ENCODE measurements at places on chromosomes 16 and 17.

- no peak for DNase-seq
Measured at GRCh38 chr16:81651758-81652718, 127.1 kb upstream of the PLCG2 start.

- peak; percentile 94 for DNase-seq
Measured at GRCh38 chr16:84689111-84689510, 10.7 kb upstream of the USP10 start.

DNA sequence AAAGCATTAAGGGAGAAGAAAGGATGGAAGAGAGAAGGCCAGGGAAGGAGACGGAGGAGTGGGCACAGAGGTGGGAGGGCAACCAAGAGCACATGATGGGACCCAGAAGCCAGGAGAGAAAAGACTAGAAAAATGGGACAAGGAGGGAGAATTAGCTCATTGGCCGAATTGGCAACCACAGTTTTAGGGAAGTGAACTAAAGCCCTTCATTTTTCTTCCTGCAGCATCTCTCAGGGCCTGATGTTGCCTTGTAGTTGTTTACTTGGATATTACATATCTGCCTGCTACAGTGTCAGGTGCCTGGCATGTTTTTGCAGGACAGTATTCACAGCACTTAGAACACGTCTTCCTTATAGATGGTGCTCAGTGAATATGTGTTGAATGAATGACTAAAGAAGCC lies 19.0 kb downstream of the EMP2 start:
- DNase-seq: no peak

- DNase-seq: no peak
Measured at GRCh38 chr16:21197112-21197511, 14.3 kb downstream of the ZP2 start.

DNA sequence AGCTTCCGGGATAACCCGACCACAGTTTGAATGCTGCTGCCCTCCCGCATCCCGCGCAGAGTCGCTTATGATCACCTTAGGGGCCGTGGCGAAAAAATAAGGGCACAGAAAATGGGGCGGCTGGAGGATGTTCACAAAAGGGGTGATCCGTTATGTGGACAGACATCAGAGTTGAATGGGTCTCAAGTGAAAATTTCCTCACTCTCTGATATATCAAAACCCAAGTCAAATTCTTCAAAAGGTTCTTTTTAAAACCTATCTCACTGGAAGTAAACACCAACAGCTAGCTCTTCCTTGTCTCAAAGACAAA lies 400 bp upstream of the CEP112 start:
- DNase-seq: no peak

DNA sequence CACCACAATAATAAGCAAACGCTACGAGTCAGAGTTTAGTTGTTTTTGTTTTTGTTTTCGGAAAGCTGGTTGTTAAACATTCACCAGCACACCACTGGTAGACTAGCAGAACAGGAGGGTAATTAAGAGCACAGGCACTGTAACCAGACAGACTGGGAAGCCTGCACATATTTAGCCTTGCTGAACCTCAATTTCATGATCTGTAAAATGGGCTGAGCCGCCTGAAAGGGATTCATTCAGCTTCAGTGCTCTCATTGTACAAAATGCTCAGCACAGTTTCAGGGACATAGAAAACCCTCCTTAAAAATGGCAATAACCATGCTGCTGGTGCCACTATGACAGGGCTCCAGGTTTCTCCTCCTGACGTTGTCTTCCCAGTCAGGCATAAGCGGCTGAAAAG lies 66.4 kb downstream of the TMEM114 start:
- no peak for DNase-seq

GRCh38 chr17:7293816-7294613 lies 424 bp downstream of the YBX2 start:
- DNase-seq: no peak

DNA sequence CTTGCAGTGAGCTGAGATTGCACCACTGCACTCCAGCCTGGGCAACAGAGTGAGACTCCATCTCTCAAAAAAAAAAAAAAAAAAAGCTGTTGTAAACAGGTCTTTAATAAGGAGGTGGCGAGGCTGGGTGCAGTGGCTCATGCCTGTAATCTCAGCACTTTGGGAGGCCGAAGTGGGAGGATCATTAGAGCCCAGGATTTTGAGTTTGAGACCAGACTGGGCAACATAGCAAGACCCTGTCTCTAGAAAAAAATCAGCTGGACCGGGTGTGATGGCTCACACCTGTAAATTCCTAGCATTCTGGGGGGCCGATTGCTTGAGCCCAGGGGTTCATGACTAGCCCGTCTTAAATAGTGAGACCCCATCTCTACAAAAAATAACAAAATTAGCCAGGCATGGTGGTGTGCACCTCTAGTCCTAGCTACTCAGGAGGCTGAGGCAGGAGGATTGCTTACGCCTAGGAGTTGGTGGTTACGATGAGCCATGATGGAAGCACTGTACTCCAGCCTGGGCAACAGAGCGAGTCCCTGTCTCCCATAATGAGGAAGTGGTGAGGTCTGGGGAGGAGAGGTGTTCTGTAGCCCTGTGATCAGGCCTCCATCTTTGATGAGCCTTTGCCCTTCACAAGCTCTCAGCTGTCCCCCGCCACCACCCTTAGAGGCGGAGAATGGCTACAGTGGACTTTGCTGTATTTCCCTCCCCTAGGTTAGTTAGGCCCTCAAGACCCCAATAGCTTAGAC lies 36.2 kb downstream of the ZNF778 start:
- no peak for DNase-seq

- peak; percentile 89 for DNase-seq
Measured at GRCh38 chr17:15121426-15121825, 143.7 kb downstream of the PMP22 start.

- DNase-seq: peak; percentile 29
Measured at GRCh38 chr16:55035956-55036355, 105.3 kb downstream of the IRX5 start.

DNA sequence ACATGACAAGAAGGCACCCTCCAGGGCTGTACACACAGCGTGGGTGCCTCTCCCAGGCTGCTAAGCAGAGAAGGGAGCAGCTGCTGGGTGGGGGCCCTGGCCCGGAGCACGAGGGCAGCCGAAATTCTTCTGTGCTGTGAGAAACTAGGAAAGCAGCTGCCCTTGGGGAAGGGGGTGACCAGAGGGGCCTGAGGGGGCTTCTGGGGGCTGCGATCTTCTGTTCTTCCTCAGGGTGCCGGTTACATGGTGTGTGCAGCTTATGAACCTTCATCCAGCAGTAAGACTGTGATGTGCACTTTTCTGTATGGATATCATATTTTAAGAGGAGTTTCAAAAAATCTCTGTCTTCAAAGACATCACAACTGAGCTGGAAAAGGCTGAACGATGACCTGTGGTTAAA lies 43.2 kb upstream of the METRNL start:
- no peak for DNase-seq

- peak; percentile 74 for DNase-seq
Measured at GRCh38 chr17:17840751-17841591, 4.2 kb upstream of the SREBF1 start.

DNA sequence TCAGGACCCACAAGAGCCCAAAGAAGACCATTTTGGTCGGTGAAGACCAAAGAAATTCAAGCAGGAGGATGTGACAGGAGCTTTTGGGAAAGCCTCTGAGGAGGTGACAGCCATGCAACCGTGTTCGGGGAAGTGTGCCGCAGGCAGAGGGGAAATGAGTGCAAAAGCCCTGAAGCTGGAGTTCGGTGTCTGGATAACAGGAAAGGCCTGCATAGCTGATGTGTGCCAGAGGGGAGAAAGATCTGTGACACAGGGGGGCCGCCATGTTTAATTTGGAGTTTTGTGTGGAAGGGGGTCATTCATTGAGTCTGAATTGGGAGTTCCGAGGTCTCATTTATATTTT lies 870 bp upstream of the ZC3H7A start:
- no peak for DNase-seq

GRCh38 chr17:57294101-57294500 lies 37.8 kb downstream of the MSI2 start:
- DNase-seq: no peak

- no peak for DNase-seq
Measured at GRCh38 chr17:83145831-83146230, 66.4 kb downstream of the METRNL start.

- DNase-seq: no peak
Measured at GRCh38 chr17:79715943-79716797, 14.6 kb upstream of the ENPP7 start.

GRCh38 chr16:75206749-75207451 lies at the start of gene CTRB2:
Gene CTRB2, minus strand, starts transcription at chr16:75207161. Its CDS starts 20 bp downstream, at chr16:75207141.
- no peak for DNase-seq

DNA sequence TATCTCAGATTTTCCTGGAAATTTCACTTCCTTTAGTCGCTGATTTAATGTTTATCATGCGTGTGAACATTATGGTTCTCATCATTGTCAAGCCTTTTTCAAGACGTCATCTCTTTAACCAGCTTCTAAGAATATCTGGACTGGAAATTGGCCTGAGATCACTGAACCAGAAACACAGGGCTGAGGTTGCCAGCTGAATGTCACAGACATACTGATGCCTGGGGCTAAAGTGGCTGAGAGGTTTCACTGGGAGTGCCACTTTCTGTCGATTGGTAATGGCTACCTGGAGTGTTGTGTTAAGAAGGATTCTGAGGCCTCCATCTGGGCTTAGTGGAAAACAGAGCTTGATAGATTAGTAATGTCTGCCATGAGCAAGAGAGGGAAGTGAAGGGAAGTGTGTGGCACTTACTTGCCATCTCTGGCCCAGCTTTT lies 54.2 kb downstream of the CRISPLD2 start:
- DNase-seq: no peak

- no peak for DNase-seq
Measured at GRCh38 chr17:76536511-76537287, 810 bp downstream of the CYGB start.

- no peak for DNase-seq
Measured at GRCh38 chr17:76078860-76079534, at the start of gene ZACN. Gene ZACN, plus strand, starts transcription at chr17:76079182. Its CDS starts 83 bp downstream, at chr17:76079265.

DNA sequence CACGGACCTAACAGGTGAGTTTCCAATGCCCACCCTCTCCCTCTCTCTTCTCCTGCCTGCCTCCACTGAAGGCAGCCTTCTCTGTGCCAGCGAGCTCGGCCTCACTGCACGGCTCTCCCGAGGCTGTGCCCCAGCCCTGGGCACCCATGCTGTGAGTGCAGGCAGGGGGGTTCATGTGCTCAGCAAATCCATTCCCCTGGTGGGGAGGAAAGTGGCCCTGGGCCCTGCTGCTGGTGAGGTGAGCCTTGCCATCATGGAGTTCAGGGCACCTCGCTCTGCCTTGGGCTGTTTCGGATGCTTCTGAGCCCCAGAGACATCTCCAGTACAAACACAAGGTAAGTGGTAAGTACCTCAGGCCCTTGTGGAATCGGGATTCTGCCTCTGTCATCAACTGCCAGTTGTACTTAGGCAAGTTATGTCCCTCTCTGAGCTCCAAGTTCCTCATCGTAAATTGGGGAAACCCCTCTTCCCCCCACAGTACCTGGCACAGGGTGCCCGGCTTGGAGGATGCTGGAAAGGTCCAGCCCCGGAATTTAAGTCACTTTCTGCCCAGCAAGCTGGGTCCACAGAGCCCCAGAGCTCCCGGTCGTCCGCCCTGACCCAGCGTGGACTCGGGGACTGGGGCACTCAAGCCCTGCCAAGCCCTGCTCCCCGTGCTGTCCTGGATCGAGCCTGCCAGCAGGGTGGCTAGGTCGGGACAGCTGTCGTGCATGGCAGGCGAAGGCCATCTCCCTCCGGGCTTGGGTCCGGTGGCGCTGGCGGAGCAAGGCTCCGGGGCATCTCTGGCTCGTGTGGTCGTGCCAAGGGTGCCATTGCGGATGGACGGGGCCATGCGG lies 684 bp upstream of the NUDT16L1 start:
- DNase-seq: no peak

GRCh38 chr16:9602189-9602588 lies 510.7 kb downstream of the HAPSTR1 start:
- DNase-seq: no peak

DNA sequence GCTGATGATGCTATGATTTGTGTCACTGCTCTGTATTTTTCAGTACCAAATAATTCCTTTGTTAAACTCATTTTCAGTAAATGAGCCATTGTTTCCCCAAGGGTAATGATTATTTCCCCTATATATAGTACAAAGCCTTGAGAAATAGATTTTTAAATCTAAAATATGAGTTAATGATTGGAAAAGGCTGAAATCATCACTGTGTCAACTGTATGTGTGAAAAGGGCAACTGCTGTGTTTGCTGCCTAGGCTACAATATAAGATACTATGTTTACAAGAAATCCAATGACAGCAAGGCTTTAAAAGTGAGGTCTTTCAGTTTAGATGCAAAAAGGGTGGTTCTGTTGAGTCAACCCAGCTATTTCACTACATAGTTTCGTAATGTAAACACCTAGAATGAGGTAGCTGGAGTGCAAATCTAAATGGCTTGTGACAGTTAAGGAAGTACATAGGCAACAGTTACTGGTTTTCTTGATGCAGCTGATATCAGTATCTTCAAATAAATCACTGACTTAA lies 15.3 kb downstream of the NLK start:
- peak; percentile 54 for DNase-seq

DNA sequence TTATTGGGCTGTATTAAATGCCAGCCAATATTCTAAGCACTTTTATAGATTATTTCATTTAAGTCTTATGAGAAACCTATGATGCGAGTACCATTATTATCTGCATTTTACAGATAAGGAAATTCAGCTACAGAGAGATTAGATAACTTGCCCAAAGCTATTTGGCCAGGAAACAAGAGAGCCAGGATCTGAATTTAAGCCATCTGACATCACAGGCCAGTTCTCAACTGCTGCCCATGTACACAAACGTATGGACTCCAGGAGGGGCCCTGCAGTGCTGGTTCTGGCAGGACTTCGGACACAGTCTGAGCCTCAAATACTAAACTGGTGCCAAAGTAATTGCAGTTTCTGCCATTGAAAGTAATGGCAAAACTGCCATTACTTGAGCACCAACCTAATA lies 40.2 kb downstream of the CPPED1 start:
- DNase-seq: no peak

DNA sequence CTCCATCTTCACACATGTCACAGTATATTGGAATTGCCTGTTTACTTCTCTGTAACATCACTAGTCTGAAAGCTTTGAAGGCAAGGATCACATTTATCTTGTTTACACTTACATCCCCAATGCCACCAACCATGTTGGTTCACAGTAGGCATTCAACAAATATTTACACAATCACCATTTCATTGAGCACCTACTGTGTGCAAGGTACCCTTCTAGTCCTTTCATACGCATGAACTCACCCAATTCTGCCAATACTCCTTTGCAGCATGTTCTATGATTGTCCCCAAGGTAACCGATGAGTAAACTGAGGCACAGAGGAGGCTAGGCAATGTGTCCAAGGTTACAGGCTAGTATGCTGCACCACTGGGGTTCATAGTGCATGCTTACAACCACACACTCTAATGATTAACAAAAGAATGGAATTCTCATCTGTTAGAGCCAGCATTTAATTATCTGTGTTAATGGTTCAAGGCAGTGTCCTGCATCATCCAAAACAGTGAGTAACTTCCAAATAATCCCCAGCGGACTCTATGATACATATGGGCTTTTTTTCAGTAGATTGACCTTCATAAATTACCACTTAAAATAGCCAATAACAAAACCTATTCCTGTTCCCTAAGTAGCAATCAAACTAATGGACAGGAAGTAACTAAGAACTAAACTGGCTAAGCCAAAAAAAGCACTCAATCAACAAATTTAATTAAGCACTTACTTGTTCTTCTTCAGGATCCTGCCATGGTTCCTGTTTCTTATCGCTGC lies 364.5 kb upstream of the XYLT1 start:
- peak; percentile 88 for DNase-seq

All from fibroblast of mammary gland (primary cell).